ENCODE measurements at places on chromosomes 11 and 22. TPM values are rescaled to one million over a fixed set of nuclear protein-coding genes. Genes with fewer than 3 reads are reported as not detected.

The SYVN1 gene
- total RNA-seq: 14.8 TPM

- no peak for DNase-seq
Observed at GRCh38 chr22:19808873-19809478, 45.7 kb downstream of the GNB1L start.

- no peak for DNase-seq
Observed at GRCh38 chr22:21768435-21768834, 32.8 kb upstream of the YPEL1 start.

The MRGPRF gene
- 2.5 TPM for total RNA-seq

The GAL3ST1 gene
- 11.4 TPM for total RNA-seq

The GSTT2 gene
- total RNA-seq: not detected

The CEND1 gene
- total RNA-seq: not detected

- DNase-seq: no peak
Observed at GRCh38 chr11:104764710-104765045, 133.6 kb downstream of the CASP12 start.

GRCh38 chr22:38652859-38653258, 3.3 kb downstream of the FAM227A start:
- DNase-seq: no peak

DNA sequence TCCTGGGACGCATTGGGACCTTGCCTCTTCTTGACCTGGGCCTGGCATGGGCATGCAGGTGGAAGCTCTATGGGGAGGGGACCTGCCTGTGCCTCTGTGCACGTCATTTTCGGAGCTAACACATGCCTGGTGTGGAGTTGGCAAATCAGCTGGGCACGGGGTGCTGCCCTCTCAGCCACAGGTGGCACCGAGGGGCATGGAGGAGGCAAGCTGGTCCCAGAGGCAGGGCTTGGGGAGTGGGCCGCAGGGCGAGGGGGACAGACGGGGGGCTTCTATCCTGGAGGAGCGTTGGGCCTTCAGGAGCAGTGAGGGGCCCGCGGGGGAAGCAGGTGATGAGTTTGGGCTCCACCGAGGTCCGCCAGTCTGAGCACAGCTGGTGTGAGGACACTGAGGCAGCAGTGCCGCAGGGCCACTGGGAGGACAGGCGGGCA, 362.0 kb downstream of the TBC1D22A start:
- DNase-seq: no peak

DNA sequence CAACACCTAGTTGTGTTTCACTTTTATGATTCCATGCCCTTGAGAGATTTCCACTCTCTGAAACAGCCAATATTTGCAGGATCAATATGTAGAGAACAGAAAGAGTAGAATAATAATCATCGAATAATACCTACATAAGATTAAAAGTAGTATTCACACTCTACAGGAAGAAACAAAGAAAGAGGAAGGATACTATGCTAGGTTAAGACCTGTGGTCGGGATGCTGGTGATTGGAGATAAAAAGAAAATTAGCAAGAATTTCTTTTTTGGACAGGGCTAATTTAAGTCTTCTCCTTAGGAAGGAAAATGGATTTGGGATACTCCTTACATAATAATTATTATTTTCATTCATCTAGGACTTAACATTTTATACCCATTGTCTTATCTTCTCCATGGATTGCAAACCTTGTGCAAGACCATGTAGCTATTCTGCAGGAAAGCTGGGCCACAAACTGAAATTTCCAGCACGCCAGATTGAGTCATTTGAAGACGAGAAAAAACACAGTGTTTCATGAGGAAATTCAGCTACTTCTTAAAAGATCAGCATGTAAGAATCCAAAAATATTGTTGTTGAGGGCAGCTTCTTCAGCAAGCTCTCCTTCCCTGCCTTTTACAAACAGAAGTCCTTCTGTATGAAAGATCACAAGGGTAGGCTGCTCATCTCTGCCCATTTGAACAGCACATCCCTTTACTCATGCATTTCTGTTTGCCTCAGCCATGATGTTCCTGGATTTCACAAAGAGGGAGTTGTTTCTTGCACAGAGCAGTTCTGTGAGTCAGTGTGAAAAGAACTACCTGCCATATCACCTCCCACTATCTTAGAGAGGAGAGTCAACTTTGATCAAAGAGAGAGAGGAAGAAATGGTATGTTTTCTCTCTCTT, 90.7 kb downstream of the FAM76B start:
- DNase-seq: no peak

The RIN1 gene
- total RNA-seq: 21.1 TPM

DNA sequence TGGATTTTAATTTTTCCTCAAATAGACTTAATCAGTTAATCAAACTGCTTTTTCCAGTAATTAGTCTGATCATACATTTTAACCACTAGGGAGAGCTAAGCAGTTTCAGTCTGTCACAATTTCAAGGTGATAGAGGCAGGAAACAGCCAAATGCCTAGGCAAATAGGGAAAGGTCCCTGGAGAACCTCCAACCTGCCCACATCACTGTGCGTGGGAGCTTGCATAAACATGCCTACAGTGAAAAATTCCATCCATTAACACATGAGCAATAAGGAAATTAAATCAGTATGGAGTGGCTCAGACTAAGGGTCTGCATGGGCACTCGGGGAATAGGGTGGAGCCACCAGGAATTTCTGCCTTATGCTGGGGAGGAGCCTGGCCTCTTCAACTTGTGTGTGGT, 74.6 kb downstream of the AASDHPPT start:
- no peak for DNase-seq

GRCh38 chr11:6895010-6895409, 2.7 kb upstream of the OR2D2 start:
- DNase-seq: no peak

DNA sequence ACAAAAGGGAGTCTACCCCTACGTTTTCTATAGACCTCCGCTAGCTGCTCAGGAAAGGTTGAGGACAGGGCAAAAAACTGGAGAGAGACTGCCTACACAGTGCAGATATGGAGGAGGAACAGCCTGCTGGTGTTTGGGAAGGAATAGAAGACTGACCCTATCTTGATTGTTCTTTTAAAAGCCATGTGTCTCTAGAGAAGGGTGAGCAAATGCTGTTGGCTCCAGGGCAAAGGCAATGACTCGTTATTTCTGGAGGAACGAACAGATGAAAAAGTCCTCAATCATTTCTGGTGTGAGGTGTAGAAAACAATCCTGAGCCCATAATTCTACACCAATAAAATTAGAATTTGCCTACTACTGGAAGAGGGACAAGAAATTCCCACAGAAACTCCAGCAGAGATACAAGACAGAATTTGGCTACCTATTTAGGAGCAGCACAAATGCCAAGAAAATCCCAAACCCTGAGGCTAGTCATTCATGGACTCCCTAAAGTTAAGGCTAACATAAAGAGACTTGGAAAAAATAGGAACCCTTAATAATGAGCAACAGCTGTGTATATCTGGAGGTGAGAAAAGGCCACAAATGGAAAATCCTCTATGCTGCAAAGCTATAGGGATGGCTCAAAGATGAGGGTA, 1206.3 kb upstream of the CNTN5 start:
- no peak for DNase-seq

GRCh38 chr11:24734742-24735237, 237.9 kb downstream of the LUZP2 start:
- DNase-seq: no peak

DNA sequence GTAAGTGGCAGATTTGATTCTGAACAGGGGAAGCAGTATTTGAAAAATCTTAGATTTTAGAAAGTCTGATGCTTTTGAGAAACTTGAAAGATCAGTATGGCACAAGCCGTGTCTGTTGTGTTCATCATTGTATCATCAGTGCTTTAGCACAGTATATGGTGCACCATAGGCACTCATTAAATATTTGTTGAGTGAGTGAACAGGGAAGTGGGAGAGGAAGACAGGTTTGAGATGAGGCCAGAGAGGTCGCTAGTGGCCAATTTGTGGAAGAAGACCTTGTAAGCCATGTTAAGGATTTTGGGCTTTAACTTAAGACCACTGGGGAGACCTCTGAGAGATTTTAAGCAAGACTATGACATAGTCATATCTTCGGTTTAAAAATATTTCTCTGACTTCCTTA, 12.9 kb downstream of the CHEK1 start:
- DNase-seq: no peak

The SLC22A6 gene
- total RNA-seq: not detected

DNA sequence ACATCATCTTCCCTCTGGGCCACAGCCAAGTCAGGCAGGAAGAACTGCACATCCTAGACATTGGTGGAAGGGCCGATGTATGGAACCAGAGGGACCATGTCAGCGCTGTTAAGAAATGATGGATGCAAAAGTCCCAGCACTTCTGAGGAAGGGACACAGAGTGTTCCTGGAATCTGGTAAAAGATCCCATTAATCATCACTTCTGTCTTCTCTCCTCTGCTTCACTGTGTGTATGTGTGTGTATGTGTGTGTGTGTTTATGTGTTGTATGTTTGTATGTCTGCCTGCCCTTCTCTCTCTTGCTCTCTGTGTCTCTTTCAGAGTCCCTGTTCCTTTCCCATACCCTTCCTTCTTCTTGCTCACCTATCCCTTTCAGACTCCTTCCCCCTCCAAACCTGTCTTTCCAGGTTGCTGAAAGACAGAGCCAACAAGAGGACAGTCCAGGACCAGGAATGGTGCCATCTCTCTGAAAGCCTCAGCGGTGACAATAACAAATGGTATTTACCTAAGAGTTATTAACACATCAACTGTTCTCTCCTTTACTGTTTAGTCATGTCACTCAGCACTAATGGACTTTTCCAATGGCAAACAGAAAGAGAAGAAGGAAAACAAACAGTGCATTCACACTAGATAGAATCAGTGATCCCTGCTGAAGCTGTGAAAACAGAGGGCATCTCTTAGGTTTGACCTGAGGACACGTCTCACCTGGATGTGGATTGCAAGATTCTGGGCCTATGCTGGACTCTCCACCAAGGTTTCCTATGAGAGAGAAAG, 47.1 kb downstream of the EHF start:
- no peak for DNase-seq

DNA sequence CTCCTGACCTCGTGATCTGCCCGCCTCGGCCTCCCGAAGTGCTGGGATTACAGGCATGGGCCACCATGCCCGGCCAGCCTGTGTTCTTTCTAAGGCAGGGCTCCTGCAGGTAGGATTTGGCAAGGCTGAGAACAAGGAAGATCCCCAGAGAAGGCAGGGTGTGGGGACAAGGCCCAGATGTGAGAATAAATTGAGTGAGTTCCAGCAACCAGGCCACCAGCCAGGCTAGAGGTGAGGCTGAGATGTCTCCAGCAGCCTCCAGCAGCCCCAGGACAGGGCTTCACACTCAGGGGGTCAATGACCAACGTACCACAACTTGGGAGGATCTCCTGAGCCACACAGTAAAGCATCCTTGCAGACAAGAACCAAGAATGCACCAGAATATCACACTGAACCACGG, 75.1 kb downstream of the BUD13 start:
- no peak for DNase-seq

Measured in epithelial cell of proximal tubule (primary cell).